Ascending aorta (tissue), 2 donors: ENCODE measurements at places on chromosomes 1 and 21. TPM values are rescaled to one million over a fixed set of nuclear protein-coding genes. Genes with fewer than 3 reads are reported as not detected.

RIMKLA gene
- total RNA-seq, result 2.7 TPM

S100A7 gene
- not detected for total RNA-seq

- H3K4me1 ChIP-seq, result no peaks in the 10 kb centered on the region
- H3K36me3 ChIP-seq, result no peaks in the 10 kb centered on the region
- no peaks in the 10 kb centered on the region for H3K27me3 ChIP-seq
- DNase-seq, result no peak
- no peak overlapping the region for H3K4me3 ChIP-seq
Observed at GRCh38 chr1:56135864-56136147, 443.6 kb downstream of the PLPP3 start.

GRCh38 chr1:182622901-182623528, 18.8 kb upstream of the RGS16 start:
- H3K4me1 ChIP-seq, result peaks cover 8% of the 10 kb centered on the region
- H3K4me3 ChIP-seq, result no peak overlapping the region
- no peak overlapping the region for H3K27ac ChIP-seq
- H3K27me3 ChIP-seq, result no peaks in the 10 kb centered on the region

DNA sequence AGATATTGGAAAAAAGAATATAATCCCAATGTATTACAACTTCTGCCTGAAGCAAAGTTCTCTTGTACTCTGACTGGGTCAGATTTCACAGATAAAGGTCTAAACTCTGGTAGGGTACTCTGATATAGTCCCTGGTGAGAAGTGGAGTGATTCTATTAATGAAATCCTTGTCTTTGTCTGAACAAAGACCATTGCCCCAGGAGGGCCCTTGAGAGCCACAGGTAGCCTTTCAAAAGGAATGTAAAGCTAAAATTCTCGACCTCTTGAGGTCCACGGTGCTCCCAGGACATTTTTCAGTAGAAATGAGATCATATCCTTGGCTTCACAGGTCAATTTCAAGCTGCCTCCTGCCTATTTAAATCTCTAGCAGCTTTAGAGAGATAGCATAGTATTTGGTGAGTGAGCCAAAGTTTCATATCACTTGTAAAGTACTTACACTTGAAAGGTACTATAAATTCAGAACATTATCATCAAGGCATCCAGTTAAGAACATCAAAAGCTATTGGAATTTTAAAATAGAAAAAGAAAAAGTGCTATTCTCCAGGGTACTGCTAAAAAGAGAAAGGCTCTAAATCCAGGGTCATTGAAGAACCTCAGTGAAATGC, 10.1 kb downstream of the TNNI3K start:
- H3K4me1 ChIP-seq, result no peaks in the 10 kb centered on the region
- no peak overlapping the region for H3K27ac ChIP-seq
- no peak for DNase-seq
- no peaks in the 10 kb centered on the region for H3K36me3 ChIP-seq

DNA sequence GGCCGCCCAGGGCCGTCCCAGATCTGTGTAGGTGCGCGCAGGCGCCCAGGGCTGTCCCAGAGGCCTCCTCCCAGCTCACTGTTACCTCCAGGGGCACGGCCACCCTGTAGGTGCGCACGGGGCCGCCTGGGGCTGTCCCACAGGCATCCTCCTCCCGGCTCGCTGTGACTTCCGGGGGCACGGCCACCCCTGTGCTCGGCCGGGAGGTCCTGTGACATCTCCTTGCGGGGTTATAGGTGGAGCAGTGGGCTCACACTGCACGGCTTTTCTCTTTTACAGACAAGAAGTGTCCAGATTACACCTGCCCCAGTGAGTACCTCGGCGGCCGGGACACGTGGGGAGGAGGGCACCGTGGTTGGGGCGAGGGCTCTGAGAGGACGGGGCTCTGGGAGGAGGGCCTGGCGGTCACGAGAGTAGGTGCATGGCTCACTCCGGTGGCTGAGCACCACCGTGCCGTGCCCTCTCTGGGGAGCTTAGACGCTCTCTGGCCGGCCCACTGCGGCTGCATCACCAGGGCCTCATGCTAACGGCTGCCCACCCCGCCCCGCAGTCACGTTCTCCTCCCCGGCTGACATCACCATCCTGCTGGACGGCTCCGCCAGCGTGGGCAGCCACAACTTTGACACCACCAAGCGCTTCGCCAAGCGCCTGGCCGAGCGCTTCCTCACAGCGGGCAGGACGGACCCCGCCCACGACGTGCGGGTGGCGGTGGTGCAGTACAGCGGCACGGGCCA, 21.4 kb downstream of the COL6A1 start:
- peaks cover 63% of the 10 kb centered on the region for H3K36me3 ChIP-seq
- DNase-seq, result no peak
- H3K27ac ChIP-seq, result no peak overlapping the region
- no peak overlapping the region for H3K4me3 ChIP-seq

DNA sequence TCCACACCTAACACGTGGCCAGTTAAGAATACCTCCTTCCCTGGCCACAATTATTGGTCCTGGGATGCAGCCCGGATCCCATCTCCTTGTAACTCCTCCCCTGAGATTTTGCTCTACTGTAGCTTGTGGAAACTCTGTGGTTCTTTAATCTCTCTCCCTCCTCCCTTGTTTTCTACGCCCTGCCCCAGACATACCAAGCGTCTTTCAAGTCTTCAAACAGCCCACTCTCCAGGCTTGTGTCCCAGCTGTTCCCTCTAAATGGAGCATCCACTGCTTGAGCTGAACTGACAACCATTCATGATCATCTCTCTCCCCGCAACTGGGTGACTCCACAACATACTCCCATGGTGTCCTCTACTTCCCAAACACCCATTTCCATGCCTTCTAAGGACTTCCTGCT, 111.6 kb downstream of the SIPA1L2 start:
- H3K36me3 ChIP-seq, result no peaks in the 10 kb centered on the region
- DNase-seq, result no peak
- H3K27ac ChIP-seq, result no peak overlapping the region
- H3K27me3 ChIP-seq, result no peaks in the 10 kb centered on the region
- no peaks in the 10 kb centered on the region for H3K4me1 ChIP-seq
